ENCODE measurements at places on chromosomes 13 and 19. TPM values are rescaled to one million over a fixed set of nuclear protein-coding genes. Genes with fewer than 3 reads are reported as not detected.

Gene ZNF610
- polyA plus RNA-seq = 1.4 TPM

Gene PRR22
- polyA plus RNA-seq = 7.8 TPM

- H3K36me3 ChIP-seq = no peaks in the 10 kb centered on the region
- no peak for DNase-seq
- no peaks in the 10 kb centered on the region for H3K4me1 ChIP-seq
- H3K27me3 ChIP-seq = no peaks in the 10 kb centered on the region
Measured at GRCh38 chr19:51271067-51271466, 20.2 kb downstream of the SIGLECL1 start.

DNA sequence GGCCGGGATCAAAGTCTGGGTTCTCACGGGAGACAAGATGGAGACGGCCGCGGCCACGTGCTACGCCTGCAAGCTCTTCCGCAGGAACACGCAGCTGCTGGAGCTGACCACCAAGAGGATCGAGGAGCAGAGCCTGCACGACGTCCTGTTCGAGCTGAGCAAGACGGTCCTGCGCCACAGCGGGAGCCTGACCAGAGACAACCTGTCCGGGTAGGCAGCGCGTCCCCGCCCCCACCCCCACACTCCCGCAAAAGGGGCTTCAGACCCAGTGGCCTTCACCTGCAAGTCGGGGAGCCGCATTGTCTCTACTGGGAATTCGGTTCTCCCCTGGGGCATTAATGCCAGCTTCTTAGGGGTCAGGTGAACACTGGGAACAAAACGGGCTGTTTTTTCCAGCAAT lies 114.7 kb upstream of the MCF2L start:
- no peak overlapping the region for H3K27ac ChIP-seq
- no peaks in the 10 kb centered on the region for H3K4me1 ChIP-seq
- H3K27me3 ChIP-seq = no peaks in the 10 kb centered on the region

- H3K27ac ChIP-seq = no peak overlapping the region
- H3K36me3 ChIP-seq = no peaks in the 10 kb centered on the region
- no peaks in the 10 kb centered on the region for H3K27me3 ChIP-seq
- H3K4me3 ChIP-seq = no peak overlapping the region
Measured at GRCh38 chr13:67133476-67133875, 96.7 kb downstream of the PCDH9 start.

DNA sequence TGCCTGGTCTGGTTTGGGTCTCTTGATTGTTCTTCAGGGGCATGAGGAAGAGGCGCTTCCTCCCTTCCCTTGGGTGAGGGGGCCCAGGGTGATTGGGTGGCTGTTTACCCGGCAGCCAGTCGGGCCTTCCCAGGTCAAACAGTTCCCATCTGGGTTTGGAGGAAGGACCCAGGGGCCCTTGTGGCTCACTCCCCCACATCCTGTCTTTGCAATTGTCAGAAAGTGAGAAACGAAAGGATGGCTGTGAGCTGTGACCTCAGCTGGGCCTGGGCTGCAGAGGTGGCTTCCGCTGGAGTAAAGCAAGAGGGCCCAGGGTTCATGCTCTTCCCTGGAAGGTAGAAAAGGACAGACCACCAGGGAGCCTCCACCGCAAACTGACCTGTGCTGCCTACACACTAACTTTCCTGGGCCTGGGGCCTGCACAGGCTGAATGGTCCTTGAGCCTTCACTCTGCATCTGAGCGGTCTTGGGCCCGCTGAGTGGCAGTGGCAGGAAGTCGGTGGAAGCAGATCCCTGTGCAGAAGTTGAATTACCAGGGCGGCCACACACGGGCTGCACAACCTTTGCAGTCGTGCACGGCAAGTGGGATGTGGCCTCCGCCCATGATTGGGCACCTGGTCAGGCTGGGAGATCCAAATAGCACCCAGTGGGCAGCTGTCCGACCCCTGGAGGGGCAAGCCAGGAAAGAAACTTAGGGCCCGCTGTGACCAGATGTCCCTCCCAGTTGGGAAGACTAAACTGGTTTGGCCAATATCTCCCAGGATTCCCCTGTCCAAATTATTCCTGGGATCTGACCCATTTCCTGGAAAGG lies 5.3 kb upstream of the CD79A start:
- no peak overlapping the region for H3K4me3 ChIP-seq
- H3K27ac ChIP-seq = peak overlapping the region; percentile 16
- peaks cover 56% of the 10 kb centered on the region for H3K36me3 ChIP-seq
- H3K27me3 ChIP-seq = no peaks in the 10 kb centered on the region
- peaks cover 4% of the 10 kb centered on the region for H3K4me1 ChIP-seq

DNA sequence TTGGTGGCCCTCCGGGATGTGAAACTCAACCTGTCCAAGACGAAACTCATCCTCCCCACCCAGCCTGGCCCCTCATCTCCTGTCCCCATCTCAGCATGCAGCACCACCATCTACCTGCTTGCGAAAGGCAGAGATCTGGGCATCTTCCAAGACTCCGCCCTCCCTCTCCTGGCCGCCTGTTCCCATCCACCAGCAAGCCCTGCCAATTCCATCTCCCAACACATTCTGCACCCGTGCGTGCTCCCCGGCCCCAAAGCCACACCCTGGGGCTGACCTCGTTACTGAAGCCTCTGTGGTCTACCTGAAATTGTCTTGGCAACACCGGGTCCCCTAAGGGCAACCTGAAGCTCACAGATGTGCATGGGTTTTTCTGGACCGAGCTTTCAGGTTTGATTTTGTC lies 13.2 kb upstream of the CAMSAP3 start:
- H3K27ac ChIP-seq = no peak overlapping the region
- DNase-seq = no peak
- no peaks in the 10 kb centered on the region for H3K36me3 ChIP-seq
- no peak overlapping the region for H3K4me3 ChIP-seq
- no peaks in the 10 kb centered on the region for H3K27me3 ChIP-seq

- H3K4me1 ChIP-seq = peaks cover 30% of the 10 kb centered on the region
- DNase-seq = peak; percentile 62
- peak overlapping the region; percentile 42 for H3K4me3 ChIP-seq
- H3K36me3 ChIP-seq = no peaks in the 10 kb centered on the region
- H3K27me3 ChIP-seq = peaks cover 20% of the 10 kb centered on the region
Measured at GRCh38 chr19:4583961-4584669, 24.6 kb upstream of the SEMA6B start.

GRCh38 chr19:33800012-33800680 lies 3.5 kb downstream of the KCTD15 start:
- H3K4me1 ChIP-seq = peaks cover 12% of the 10 kb centered on the region
- H3K4me3 ChIP-seq = no peak overlapping the region
- H3K36me3 ChIP-seq = peaks cover 36% of the 10 kb centered on the region
- H3K27me3 ChIP-seq = no peaks in the 10 kb centered on the region

DNA sequence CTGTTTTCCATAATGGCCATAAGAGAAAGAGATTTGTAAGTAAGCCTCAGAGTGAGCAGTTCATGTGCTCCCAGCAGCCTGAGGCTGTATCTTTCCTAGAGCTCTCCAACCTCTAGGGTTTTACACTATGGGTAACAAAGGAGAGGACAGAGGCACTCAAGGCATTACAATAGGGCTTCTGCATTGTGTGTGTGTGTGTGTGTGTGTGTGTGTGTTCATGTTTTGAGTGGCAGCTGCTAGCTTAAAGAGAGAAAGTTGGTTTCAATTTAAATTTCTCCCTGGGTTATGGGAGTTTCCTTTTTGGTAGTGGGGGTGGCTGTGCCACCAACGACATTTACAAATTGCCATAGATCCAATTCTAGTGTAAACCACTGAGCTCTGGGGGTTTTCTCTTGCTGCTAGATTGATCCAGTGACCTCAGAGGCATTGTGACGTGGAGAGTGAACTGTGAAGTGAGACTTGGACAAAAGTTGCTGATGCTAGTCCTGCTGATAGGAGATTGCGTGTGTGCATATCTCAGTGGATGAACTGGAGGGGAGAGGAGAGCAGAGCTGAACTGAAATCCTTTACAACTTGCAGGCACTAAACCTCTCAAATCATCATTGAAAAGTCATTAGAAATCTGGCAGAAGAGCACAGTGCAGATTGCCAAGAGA lies 67.2 kb upstream of the OLFM4 start:
- no peak for DNase-seq
- H3K4me1 ChIP-seq = no peaks in the 10 kb centered on the region
- H3K27me3 ChIP-seq = no peaks in the 10 kb centered on the region
- H3K27ac ChIP-seq = no peak overlapping the region
- H3K36me3 ChIP-seq = no peaks in the 10 kb centered on the region

GRCh38 chr19:49409441-49410029 lies 13.7 kb downstream of the PTH2 start:
- H3K27me3 ChIP-seq = no peaks in the 10 kb centered on the region
- DNase-seq = no peak
- no peaks in the 10 kb centered on the region for H3K4me1 ChIP-seq
- H3K36me3 ChIP-seq = no peaks in the 10 kb centered on the region
- H3K4me3 ChIP-seq = no peak overlapping the region

DNA sequence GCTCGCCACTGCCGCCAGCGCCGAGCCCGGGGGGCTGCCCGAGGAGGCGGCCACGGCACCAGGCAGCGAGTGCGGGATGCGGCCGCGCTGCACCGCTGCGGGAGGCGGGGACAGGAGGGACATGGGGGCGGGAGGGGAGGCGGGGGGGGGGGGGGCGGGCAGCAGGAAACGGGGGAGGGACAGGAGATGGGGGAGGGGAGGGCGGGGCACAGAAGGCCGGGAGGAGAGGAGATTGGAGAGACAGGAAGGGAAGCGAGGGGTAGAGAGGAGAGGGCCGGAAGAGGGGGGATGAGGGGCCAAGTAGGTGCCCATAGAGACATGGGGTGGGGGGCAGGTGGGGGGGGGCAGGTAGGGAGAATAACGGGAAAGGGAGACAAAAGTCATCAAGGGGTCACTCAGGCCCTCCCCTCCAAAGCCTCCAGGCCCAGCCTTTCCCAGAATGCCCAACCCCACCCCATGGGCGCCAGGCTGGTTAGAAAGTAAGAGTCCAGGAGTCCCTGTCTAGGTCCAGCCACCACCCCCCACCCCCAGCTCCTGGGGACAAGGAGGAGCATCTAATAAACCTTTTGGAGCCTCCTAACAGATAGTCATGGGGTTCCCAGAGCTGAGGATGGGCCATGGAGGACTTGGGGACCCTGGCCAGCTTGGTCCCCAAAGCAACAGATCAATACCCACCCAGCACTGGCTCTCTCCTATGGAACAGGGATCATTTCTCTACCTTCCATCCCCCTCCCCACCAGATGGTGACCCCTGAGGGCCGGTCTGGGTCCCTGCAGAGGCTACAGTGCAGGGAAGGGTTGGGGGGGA lies 9.5 kb downstream of the NR2F6 start:
- no peaks in the 10 kb centered on the region for H3K27me3 ChIP-seq
- H3K4me3 ChIP-seq = peak overlapping the region; percentile 54
- H3K36me3 ChIP-seq = peaks cover 52% of the 10 kb centered on the region
- peak overlapping the region; percentile 85 for H3K27ac ChIP-seq
- H3K4me1 ChIP-seq = peaks cover 73% of the 10 kb centered on the region
- DNase-seq = peak; percentile 74

DNA sequence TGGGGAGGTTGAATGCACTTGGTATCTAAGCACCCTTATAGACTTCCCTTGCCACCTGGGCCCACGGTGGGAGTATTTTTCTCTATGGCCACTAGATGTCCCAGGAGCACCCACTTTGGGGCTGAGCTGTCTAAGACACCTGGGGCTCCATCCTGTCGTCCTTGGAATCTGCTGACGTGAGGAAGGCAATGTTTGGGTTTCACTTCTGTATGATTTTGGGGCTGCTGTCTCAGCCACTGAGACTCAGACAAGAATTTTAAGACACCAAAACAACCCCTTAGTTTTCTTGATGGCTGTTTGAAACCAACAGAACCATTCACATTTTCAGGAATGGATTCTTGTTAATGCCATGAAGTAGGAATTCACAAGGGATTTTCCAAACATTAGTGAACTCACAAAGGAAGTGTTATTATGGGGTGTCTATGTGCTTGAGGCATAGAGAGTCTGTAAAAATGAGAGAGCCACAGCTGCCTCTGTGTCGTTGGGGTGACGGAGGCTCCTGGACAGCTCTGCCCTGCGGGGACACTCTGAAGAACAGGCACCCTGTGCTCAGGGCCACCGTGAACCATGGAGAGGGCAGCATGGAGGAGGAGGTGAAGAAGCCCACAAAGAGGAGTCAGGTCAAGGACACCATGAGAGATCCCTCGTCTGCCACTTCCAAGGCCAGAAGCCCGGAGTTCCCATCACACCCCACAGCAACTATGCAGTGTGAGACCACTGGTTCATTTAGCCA lies 106.8 kb upstream of the SPATA13 start:
- no peak overlapping the region for H3K27ac ChIP-seq
- DNase-seq = peak; percentile 88
- H3K36me3 ChIP-seq = no peaks in the 10 kb centered on the region
- H3K27me3 ChIP-seq = no peaks in the 10 kb centered on the region
- no peak overlapping the region for H3K4me3 ChIP-seq
- peaks cover 21% of the 10 kb centered on the region for H3K4me1 ChIP-seq
